ENCODE measurements at places on chromosomes 5 and 9.

DNA sequence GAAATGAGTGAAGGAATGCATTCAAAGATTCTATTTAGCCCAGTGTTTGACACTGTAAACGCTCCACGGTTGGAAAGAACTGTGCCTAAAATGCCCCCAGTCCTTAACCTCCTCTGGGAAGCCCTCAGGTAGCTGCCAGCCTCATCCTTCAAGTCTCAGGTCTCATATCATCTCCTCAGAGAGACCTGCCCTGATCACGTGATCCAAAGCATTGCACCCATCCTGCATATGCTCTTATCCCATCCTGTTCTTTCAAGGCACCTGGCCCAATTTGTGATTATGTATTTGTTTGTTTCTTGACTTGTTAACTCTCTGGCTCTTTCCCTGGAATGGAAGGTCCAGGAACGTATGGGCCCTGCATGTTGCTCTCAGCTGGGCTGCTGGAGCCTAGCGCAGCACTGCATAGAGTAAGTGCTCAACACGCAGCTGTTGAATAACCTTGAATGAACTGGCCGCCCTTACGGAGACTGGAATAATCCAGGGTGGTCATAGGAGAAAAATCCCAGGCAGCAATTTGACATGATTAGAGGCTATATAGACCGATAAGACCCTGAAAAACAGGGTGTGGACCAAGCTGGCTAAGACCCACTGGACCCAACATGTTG lies 8.7 kb downstream of the C1QTNF2 start:
- DNase-seq = no peak

DNA sequence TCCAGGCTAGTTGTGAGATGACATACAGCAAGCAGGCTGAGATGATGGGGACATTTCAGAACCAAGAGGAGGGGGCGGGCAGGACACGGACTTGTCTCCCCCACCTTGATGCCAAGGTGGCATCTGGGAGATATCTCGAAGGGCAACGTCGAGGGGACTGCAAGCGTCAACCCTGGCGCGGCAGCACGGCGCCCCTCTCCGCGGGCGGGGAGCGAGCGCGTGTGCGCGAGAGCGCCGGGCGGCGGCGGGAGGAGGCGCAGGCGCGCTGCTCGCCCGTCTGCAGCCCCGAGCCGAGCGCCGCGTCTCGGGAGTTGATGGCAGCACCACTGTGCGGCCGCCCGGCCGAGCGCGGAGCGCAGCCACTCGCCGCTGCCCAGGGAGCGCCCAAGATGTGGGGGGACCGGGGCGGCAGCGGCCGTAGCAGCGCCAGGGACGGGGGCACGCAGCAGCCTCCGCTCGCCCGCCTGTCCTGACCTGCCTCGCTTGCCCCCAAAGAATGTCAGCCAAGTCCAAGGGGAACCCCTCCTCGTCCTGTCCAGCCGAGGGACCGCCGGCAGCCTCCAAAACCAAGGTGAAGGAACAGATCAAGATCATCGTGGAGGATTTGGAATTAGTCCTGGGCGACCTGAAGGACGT lies at the start of gene PRR16:
Gene PRR16 (plus strand): TSS at position 310 of the 636 bp plus-strand sequence.
- DNase-seq = peak; percentile 81

- no peak for DNase-seq
Observed at GRCh38 chr9:95938724-95939123, 63.2 kb downstream of the ERCC6L2 start.

- DNase-seq = no peak
Observed at GRCh38 chr5:18742830-18743229, 1108.6 kb downstream of the TAF11L14 start.

DNA sequence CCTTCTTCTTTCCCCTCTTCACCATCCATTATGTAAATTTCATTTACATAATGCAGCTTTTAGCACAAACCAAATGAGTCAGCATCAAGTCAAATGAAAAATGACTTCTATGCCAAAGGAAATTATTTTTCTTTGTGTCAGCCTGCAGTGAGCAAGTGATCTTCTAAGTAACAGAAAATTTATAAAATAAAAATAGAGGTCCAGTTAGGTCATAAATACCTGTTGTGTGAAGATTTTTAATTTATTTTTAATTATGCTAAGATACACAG lies 16.7 kb upstream of the THG1L start:
- peak; percentile 29 for DNase-seq

GRCh38 chr5:83294246-83294645 lies 177.3 kb upstream of the VCAN start:
- no peak for DNase-seq

DNA sequence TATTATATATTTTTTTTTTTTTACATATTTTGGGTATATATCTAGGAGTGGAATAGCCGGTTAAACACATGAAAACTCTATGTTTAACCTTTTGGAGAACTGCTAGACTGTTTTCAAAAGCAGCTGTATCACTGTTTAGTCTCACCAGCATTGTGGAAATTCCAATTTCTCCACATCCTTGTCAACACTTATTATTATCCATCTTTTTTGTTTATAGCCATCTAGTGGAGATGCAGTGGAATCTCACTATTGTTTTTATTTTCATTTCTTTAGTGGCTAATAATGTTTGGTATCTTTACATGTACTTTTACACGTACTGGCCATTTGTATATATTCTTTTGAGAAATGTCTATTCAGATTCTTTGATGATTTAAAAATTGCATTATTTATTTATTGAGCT lies 22.7 kb upstream of the CCDC180 start:
- peak; percentile 13 for DNase-seq

GRCh38 chr9:71984403-71984802 lies 73.0 kb downstream of the C9orf85 start:
- DNase-seq = peak; percentile 51
